NCI-H524 treated with DMSO at 0.1 percent for 48 hours (cell line): ENCODE measurements at places on chromosomes 16 and 17.

DNA sequence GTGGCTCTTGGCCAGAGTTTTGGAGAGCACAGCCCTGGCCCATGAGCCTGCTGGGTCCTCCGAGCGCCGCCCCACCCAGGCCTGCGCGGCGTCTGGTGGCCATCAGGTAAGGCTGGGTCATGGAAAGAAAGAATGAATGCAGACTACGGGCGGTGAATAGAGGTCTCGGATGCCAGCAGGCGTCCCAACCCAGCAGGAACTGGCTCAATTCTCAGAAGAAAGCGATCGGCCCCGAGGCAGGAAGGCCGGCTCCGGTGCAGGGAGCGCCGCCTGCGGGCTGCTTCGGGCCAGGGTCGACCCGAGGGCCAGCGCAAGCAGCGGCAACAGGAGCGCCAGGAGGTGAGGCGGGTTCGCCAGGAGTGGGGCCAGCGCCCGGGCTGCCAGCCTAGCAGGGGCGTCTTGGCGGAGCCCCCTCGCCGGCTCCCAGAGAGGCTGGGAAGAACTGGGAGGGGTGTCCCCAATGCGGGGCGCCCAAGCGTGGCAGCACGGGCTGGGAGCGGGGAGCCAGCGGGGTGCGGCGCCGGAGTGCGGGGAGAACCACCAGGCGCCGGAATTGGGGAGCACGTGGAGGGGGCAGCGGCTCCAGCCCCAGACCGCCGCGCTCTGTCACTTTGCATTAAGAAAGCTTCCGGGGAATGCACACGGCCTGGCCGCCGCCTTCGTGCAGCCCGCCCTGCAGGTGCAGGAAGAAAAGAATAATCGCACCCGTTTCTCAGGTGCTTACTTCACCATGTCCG is 7.1 kb upstream of the TMC5 start:
- DNase-seq: no peak

DNA sequence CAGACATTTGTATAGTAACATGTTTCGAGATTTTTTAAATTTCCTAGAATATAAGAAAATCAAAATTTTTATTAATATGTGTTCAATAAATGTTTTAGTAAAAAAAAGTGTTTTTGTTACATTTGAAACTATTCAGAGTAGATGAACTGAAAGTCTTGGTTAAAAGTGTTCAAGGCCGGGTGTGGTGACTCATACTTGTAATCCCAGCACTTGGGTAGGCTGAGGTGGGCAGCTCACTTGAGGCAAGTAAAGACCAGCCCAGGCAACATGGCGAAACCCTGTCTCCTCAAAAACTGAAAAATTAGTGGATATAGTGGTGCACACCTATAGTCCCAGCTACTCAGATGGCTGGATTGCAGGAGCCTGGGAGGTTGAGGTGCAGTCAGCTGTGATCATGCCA is 16.8 kb upstream of the PHKG2 start:
- DNase-seq: no peak

DNA sequence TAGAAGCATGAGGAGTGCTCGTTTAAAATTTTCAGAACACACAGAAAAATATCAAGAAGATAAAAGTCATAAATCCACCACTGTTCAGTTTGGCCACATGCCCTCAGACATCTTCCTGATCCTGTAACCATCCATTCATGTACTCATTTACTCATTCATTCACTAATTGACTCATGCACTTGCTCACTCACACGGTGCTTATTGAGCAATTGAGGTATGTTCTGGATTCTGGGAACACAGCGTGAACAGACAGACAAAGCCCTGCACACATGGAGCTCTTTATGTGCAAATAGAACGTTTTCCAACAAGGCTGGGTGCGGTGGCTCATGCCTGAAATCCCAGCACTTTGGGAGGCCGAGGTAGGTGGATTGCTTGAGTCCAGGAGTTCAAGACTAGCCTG is 10.2 kb upstream of the NATD1 start:
- no peak for DNase-seq

- DNase-seq: peak; percentile 82
These were observed 13.3 kb downstream of the NDUFAF8 start for GRCh38 chr17:81252326-81252986.

- DNase-seq: no peak
These were observed 276.5 kb downstream of the KIF2B start for GRCh38 chr17:54099221-54099620.

- DNase-seq: peak; percentile 30
These were observed 8.5 kb downstream of the CHTF8 start for GRCh38 chr16:69123910-69124309.

DNA sequence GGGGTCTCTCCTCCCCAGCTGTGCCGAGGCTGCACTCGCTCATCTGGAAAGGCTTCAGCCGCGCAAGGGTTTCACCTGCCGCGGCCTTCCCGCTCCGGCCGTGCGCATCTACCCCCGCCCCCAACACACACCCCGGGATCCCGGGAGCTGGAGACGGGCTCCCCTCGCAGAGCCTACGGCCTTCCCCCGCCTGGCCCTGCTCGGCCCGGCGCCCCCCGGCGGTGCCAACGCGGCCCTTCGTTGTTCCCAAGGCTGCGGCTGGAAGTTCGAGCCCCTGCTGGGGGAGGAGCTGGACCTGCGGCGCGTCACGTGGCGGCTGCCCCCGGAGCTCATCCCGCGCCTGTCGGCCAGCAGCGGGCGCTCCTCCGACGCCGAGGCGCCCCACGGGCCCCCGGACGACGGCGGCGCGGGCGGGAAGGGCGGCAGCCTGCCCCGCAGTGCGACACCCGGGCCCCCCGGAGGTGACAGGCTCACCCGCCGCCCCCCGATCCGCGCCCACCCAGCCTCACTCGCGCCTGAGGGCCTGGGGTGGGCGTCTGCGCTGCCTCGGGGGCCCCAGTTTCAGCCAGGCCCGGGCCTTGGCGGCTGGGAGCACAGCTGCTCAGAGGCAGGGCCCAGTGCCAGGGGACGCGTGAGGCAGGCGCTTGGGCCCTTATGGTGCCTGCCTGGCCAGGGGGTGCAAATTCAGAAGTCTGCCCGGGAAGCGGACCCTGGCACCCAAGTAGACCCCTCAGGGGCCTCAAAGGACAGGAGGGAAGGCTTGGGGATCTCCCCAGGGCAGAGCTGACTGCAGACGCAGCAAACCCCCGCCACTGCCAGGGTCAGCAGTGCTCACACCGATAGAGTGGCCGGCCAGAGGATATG is 11.2 kb downstream of the GALK1 start:
- no peak for DNase-seq

GRCh38 chr16:8863594-8864424 is 5.0 kb downstream of the CARHSP1 start:
- no peak for DNase-seq

DNA sequence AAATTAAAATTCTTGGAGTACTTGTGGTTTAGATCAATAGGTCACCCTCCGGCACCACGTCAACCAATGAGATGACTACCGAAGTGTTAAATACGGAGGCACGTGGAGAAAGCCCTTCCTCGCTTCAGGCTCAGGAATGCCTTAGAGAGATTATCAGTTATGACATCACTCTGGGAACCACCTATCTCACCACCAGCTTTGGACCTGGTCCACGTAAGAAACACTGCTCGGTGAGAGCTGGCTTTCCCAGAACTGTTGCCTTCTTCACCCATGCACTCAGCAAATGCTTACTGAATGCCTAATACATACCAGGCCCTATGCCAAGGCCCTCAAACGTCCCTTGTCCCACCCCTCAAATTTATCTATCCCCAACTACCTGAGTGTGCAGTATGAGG is 71.3 kb downstream of the SMG6 start:
- no peak for DNase-seq

- DNase-seq: no peak
These were observed 40.9 kb downstream of the ADAMTS18 start for GRCh38 chr16:77393955-77394354.

DNA sequence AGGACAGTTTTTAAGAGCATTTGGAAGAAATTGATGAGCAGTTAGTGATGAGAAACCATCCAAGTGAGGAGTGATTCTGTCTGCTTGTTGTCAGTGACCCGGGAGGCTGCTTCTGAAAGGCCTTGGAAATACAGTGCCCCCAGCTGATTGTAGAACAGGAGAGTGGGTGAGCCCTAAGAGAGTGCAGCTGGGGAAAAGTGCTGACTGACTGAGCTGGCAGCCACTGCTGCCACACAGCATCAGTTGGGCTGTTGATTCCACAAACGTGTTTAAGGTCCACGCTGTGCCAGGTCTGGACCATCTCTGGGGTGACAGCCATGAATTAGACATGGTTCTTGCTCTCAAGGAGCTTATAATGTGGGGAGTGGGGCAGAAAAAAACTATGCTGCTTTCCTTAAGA is 18.9 kb downstream of the NUP93 start:
- no peak for DNase-seq
